MV-4-11 (cell line): ENCODE measurements at places on chromosomes 5 and 9.

GRCh38 chr5:65394087-65394486 is 87.6 kb downstream of the ADAMTS6 start:
- DNase-seq: no peak

GRCh38 chr5:172854451-172854871 is 20.4 kb downstream of the ERGIC1 start:
- no peak for DNase-seq

- DNase-seq: no peak
These were observed 24.8 kb upstream of the SMC2 start for GRCh38 chr9:104069288-104069687.

DNA sequence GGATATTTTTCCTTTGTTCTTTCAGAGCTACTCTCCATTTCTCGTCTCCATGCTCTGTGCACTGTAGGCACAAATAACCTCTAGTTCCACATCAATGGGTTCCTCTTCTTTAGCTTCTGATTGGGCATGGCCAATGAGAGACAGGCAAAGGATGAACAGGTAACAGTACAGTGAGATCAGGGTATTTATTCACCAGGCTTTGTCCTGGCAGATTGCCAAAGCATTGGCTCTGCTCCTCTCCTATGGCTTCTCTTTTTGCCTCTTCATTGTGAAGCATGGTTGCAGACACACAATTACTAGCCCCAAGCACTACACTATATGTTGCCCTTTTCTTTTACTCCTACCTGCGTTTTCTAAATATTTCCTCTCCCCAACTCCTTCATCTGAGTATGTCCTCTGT is 215.1 kb upstream of the ARRDC3 start:
- no peak for DNase-seq

- DNase-seq: peak; percentile 94
These were observed 47.0 kb upstream of the TGFBR1 start for GRCh38 chr9:99057665-99058625.

GRCh38 chr5:9713959-9714586 is 83.9 kb upstream of the TAS2R1 start:
- DNase-seq: no peak

DNA sequence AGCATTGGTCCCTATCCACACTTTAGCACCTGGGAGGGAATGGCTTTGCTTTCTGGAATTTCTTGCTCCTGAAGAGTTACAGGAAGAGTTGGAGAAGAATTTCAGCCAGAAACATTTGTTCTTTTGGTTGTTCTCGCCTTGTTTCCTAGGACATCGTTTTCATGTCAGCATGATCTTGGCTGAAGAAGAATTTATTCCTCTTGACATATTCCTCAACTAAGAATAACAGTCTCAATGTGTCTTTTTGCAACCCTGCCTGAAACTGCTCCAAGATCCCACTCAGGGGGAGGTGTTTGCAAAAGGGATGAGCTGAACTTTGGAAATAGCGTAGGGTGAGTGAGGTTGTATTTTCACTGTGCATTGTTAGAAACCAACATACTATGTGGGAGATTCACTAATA is 26.1 kb downstream of the MAMDC2 start:
- DNase-seq: no peak

GRCh38 chr5:156178117-156178516 is 148.8 kb upstream of the SGCD start:
- no peak for DNase-seq

- peak; percentile 94 for DNase-seq
These were observed 74.2 kb downstream of the SHB start for GRCh38 chr9:37994639-37995347.

DNA sequence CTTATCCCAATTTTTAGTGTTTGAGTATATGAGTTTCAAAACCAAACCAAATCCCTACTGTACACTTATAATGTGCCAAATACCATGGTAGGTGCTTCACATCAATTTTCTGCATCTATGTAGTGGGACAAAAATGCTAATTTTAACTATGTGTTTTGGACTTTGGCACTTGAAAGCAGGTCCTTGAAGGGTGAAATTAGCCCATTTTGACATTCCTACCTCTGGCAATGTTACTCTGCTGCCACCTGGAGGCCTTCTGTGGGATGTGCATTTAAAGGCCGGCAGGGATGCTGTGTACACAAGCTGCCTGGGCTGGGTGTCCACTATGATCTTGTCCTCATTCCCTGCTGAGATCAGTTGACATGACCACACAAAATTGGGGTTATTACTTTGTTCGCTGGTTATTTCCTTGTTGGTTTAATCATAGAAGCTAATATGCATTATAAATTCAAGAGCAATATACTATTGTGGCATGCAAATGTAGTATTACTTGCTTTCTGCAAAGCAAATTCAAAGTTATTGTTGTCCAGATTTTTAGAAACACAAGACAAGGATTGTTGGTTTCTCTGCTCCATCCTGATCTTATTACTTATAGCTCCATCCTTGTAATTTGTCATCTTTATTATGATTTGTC is 166.8 kb downstream of the ARHGEF28 start:
- DNase-seq: peak; percentile 49
